ENCODE measurements at places on chromosomes 6 and 20. TPM values are rescaled to one million over a fixed set of nuclear protein-coding genes. Genes with fewer than 3 reads are reported as not detected.

TGM2 gene
- total RNA-seq = 85.5 TPM

MROH8 gene
- 1.9 TPM for total RNA-seq

PTCRA gene
- not detected for total RNA-seq

TCF15 gene
- total RNA-seq = not detected

RHAG gene
- not detected for total RNA-seq

SAMD5 gene
- total RNA-seq = 0.18 TPM

FIG4 gene
- total RNA-seq = 12.5 TPM

NOX3 gene
- total RNA-seq = not detected

OR2J3 gene
- total RNA-seq = not detected

HUS1B gene
- not detected for total RNA-seq

CD40 gene
- total RNA-seq = 7.8 TPM

FNDC11 gene
- 0.36 TPM for total RNA-seq

COL9A3 gene
- total RNA-seq = 22.5 TPM

CLPSL1 gene
- not detected for total RNA-seq

PROKR2 gene
- not detected for total RNA-seq

SLC44A4 gene
- not detected for total RNA-seq

ZC3H12D gene
- 1.6 TPM for total RNA-seq

Data from cardiac atrium fibroblast (primary cell).